H9 (cell line): ENCODE measurements at places on chromosomes 4 and X.

DNA sequence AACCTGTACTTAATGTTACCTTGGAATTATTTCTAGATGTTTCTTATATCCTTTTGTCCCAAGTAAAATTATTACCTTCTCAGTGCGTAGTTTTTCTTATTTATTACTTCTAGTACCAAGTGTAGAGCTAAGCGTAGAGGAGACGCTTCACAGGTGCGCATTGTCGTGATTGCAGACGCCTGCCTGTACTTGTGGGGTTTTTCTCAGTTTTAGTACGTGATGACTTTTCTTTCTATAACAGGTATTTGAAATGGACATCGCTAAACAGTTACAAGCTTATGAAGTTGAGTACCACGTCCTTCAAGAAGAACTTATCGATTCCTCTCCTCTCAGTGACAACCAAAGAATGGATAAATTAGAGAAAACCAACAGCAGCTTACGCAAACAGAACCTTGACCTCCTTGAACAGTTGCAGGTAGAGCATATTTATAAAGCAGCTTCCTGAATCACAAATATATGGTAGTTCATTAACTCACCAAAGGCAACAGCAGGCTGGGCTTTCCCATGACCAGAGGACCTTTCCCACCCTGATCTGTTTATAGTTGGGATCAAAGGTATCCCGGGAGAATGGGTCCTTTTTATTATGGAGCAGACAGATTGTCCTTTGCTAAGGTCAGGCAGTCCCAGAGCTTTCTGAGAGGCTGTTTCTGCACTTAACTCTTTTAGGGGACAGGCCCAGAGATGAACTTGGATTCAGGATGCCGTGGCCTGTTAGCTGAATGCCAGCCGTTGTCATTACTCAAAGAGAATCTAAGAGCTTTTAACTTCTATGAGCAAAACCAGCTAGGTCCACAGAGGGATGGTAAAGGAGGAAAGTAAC is 172.9 kb downstream of the PTTG2 start:
- DNase-seq: no peak
- H3K36me3 ChIP-seq: peaks cover 33% of the 10 kb centered on the region
- no peaks in the 10 kb centered on the region; the same call in none of the 2 replicates for H3K4me1 ChIP-seq
- H3K27ac ChIP-seq: no peak overlapping the region

- H3K4me1 ChIP-seq: peaks cover 5% of the 10 kb centered on the region; the same call in 1 of the 2 replicates
- H3K27me3 ChIP-seq: no peaks in the 10 kb centered on the region
- DNase-seq: no peak
- H3K27ac ChIP-seq: no peak overlapping the region
- no peak overlapping the region for H3K4me3 ChIP-seq
Observed at GRCh38 chr4:182090186-182090585, 153.0 kb upstream of the TENM3 start.

DNA sequence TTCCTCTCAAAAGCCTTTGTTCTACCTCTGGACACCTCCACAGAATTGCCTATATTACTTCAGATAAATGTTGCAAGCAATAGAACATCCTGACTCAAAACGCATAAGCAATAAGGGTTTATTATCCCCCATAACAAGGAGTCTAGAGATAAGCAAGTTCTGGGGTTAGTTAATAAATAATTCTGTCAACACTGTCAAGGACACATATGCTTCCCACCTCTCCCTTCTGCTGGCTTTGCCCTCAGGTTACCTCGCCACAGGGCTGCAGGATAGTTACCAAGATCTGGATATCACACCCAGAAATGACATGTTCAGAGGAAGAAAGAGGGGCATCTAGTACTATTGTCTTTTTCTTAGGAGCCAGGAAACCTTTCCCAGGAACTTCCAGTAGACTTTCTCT is 14.0 kb upstream of the DUSP21 start:
- H3K36me3 ChIP-seq: no peaks in the 10 kb centered on the region; the same call in 1 of the 2 replicates
- no peak overlapping the region for H3K4me3 ChIP-seq
- no peaks in the 10 kb centered on the region for H3K27me3 ChIP-seq

DNA sequence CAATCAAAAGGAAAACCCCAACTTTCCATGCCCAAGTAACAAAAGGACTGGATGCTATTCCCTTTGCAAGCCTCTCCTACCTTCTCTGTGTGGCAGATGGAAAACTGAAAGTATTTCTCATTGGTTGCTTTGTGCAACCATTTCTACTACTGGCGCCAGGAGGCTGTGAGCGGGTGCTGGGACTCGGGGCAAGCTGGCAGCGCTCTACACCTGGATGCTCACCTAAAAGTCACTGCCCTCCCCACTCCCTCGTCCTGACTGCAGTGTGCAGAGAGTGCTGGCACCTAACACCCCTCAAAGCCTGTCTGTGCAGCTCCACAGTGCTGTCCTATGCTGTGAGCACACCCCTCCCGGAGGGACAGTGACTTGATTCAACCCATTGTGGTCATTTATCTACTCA is 54.2 kb upstream of the STS start:
- H3K4me1 ChIP-seq: peaks cover 2% of the 10 kb centered on the region; the same call in 1 of the 2 replicates
- H3K27ac ChIP-seq: no peak overlapping the region

DNA sequence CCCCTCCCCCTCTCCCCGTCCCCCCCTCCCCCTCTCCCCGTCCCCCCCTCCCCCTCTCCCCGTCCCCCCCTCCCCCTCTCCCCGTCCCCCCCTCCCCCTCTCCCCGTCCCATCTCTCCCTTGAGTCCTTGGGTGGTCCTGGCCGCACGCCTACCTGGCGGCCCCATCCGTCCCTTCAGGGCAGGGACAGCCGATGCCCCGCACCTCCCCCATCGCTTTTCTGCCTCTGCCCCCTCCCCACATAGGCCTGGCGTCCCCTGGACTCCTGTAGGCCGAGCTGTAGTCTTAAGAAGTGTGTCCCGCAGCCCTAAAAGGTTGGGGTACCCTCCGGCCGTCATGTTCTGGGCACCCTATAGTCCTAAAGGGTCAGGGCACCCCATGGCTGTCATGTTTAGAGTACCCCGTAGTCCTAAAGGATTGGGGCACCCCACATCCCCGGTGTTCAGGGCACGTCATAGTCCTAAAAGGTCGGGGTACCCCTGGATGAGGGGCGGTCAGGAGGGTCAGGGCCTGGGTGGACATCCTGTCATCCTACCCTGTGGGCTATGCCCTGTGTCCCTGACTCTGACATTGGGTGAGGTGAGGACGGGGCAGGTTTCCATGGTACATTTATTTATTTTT is 10.8 kb upstream of the GTPBP6 start:
- no peak overlapping the region for H3K4me3 ChIP-seq
- DNase-seq: no peak
- no peaks in the 10 kb centered on the region for H3K4me1 ChIP-seq
- no peaks in the 10 kb centered on the region for H3K27me3 ChIP-seq
- peaks cover 2% of the 10 kb centered on the region; the same call in 1 of the 3 replicates for H3K36me3 ChIP-seq

- peaks cover 2% of the 10 kb centered on the region; the same call in 1 of the 2 replicates for H3K4me1 ChIP-seq
- peaks cover 9% of the 10 kb centered on the region for H3K36me3 ChIP-seq
- no peaks in the 10 kb centered on the region for H3K27me3 ChIP-seq
- no peak for DNase-seq
- no peak overlapping the region for H3K27ac ChIP-seq
Observed at GRCh38 chr4:5127556-5127955, 76.3 kb downstream of the STK32B start.

DNA sequence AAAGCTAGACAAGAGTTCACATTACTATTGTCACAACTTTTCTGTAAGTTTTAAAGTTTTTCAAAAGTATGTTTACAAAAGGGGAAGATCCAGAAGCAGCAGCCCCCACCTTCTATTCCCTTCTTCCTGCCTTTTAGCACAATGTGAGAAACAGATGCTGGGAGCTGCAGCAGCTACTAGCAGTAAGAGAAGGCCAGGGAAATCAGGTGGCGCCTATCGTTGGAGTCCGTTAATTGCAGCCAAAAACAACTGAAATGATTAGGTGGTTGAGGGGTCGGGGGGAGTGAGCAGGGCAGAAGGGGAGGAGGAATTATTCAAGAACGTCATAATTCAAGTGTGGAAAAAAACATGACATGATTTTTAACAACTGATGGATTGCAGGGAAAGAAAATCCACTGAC is 27.4 kb downstream of the FRYL start:
- no peak overlapping the region for H3K4me3 ChIP-seq
- no peaks in the 10 kb centered on the region for H3K4me1 ChIP-seq
- H3K27me3 ChIP-seq: no peaks in the 10 kb centered on the region
- DNase-seq: no peak

GRCh38 chr4:2813446-2814405 is 20.8 kb downstream of the SH3BP2 start:
- no peak overlapping the region for H3K27ac ChIP-seq
- no peaks in the 10 kb centered on the region for H3K36me3 ChIP-seq
- H3K4me1 ChIP-seq: peaks cover 4% of the 10 kb centered on the region
- DNase-seq: no peak
- H3K27me3 ChIP-seq: no peaks in the 10 kb centered on the region

DNA sequence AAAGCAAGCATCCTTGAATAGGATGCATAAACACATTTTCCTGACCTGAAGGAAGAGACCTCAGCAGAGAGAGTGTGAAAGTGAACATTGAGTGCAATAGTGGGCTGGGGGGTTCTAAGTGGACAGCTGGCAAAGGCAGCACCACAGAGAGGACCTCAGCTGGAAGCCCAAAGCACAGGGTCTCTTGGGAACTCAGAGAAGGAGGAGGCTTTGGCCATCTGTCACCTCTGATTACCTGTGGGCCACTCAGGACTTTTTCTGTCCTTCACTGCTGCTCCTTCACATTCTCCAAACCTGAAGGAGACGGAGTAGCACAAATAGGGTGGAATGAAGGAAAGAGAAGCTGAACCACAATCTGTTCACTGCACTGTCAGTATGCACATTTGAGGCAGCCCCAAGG is 37.9 kb upstream of the FAT4 start:
- no peak for DNase-seq
- no peaks in the 10 kb centered on the region for H3K36me3 ChIP-seq
- H3K27ac ChIP-seq: no peak overlapping the region
- no peaks in the 10 kb centered on the region for H3K27me3 ChIP-seq

GRCh38 chrX:131677655-131678628 is 134.1 kb downstream of the OR13H1 start:
- H3K4me1 ChIP-seq: no peaks in the 10 kb centered on the region; the same call in 1 of the 2 replicates
- H3K27me3 ChIP-seq: no peaks in the 10 kb centered on the region
- H3K4me3 ChIP-seq: no peak overlapping the region
- no peak overlapping the region for H3K27ac ChIP-seq
- peak; percentile 69 for DNase-seq
- no peaks in the 10 kb centered on the region for H3K36me3 ChIP-seq

DNA sequence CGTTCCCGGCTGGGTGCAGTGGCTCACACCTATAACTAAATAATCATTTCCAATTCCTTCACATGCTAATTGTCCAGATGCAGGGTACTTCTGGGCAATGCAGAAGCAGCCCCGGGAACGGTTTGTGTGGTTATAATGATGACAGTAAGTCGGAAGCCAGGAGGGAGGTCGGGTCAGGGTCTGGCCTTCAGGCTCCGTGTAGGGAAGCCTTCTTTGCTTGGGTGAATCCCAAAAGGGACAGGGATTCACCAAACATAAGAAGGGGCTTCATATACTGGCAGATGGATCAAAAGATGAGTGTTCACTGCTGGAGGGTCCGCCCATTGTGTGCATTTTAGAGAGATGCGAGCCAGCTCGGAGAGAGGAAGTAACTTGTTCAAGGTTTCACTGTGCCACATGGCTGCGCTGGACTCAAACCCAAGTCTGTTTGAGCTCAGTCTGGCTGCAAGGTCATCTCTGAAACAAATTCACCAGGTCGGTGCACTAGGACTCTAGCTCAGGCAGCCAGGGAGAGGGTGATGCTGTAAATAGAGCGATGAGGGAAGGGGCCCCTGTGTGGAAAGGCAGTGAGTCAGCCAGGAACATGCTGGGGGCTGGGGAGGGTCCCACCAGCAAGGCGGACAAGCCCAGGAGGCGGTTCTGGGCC is 4.8 kb upstream of the KIAA0232 start:
- no peak for DNase-seq
- no peaks in the 10 kb centered on the region for H3K27me3 ChIP-seq
- 0 out of 2 replicates have a peak, but pooled peaks cover 3% of the 10 kb centered on the region for H3K4me1 ChIP-seq
- no peaks in the 10 kb centered on the region for H3K36me3 ChIP-seq
- no peak overlapping the region for H3K4me3 ChIP-seq

GRCh38 chr4:77336411-77337142 is 179.6 kb downstream of the CCNG2 start:
- no peaks in the 10 kb centered on the region for H3K4me1 ChIP-seq
- H3K36me3 ChIP-seq: peaks cover 28% of the 10 kb centered on the region
- no peaks in the 10 kb centered on the region for H3K27me3 ChIP-seq
- H3K4me3 ChIP-seq: no peak overlapping the region

DNA sequence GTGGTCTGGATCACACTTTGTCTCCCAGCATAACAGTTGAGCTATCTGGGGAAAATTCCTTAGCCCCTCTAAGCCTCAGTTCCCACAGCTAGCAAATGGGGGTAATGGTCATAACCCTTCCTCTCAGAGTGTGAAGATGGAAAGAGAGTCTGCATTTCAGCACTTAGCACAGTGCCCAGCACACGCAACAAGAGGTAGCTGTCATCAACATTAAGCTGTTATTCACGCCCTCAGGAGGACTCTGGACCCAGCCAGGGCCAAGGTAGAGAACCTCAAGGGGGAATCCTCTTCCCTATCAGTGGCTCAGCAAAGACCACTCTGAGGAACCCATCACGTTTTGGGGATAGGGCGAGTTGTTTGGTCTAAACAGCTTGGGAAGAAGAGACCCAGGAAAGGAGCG is 258.6 kb downstream of the FBXW7 start:
- H3K4me3 ChIP-seq: no peak overlapping the region
